ENCODE measurements at places on chromosomes 4 and X.

GRCh38 chr4:10635091-10635490 is 49.5 kb downstream of the CLNK start:
- no peak for DNase-seq

DNA sequence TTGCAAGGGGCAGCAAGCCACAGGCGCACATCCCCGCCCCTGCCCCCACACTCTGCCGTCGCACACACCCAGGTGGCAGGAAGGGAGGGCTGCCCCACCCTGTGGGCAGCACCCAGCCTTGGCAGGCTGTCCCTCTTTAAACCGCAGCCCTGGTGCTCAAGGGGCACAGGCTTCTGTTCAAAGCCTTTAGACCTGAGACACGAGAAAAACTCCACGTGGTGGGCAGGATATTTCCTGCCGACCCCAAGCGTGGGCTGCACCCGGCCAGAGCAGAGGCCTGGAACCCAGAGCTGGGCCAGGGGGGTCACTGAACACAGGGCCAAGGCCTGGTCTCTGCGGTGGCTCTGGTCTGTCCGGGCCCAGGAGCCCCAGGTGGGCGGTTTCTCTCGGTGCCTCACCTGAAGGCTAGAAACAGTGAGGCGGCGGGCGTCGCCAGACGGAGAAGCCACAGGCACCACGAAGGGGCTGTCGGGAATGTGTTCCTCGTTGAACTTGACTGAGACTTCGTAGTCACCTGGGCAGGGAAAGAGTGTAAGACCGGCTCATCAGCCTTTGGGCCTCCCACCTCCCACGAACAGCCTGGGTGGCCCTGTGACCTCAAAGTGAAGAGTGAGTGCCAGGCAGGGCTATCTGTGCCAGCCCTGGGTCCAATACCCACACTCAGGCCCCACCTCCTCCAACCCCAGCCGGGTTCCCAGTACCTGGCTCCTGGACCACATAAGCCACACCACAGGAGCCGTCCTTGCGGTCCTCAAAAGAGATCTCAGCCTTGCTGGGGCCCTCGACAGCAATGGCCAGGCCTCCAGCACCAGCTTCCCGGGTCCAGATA is 23.0 kb downstream of the FLNA start:
- DNase-seq, result no peak

- no peak for DNase-seq
These were observed 759.3 kb downstream of the FSTL5 start for GRCh38 chr4:161404346-161405110.

DNA sequence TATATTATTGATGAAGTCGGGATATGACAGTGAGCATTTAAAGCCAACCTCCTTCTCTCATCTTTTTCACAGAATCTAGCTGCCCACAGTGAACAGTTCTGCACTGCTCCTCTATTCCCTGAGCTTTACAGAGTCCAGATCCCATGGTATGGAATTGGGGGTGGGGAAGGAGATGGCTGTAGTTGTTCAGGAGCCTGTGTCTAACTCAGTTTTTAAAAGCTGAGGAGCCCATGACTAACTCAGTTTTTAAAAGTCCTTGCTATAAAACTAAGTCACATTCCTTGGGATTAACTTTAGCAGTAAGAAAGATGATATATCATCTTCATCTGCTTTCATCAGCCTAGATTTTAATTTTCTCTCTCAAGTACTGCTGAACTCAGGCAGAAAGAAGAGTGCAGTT is 96.4 kb upstream of the STIM2 start:
- DNase-seq, result no peak

DNA sequence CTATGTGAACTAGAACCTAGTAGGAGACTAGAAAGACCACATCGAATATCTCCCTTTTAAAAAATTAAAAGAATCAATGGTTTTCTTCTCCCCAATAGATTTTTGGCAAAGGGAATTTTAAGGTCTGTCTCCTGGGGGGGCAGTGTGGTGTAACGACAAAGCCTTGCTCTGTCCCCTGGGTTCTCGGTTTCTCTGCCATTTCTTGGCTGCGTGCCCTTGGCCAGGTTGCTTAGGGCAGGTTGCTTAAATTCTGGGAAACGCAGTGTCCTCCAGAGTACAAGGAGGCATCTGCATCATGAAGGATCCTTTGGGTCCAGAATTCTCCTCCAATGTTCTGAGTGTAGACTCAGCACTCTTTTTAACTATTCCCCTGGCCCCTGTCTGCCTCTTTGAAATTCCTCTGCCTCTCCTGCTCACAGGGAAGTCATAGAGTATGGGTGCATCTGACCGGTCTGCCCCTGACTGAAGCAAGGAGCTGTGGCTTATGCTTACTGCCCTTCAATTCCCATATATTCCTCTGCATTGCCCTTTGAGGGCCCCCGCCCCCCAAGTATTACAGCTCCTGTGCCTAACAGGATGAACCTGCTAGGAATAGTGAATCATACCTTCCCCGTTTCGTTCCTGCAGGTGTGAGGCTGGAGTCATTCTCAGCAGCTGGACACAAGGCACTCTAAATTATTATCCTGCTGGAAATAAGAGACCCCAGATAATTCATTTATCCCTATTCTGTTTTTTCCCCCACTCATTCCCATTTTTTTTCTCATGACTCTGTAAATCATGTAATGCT is 2.2 kb downstream of the KIT start:
- no peak for DNase-seq

DNA sequence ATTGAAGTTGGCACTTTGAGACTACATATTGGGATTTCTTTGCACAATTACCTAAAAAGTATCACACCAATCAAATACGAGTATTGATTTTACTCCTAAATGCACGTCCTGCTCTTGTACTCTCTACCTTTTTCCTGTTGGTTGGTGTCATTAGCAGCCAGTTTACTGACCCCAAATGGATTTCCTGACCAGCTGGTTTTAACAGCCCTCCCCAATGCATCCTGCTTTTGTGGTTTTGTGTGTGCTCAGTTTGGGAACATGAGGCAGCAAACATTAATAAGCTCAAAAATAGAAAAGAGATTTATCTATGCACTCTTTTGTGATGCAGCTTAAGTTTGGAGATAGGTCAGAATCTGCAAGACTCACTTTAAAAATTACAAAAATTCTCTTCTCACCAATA is 230.3 kb downstream of the MAPK10 start:
- DNase-seq, result no peak

DNA sequence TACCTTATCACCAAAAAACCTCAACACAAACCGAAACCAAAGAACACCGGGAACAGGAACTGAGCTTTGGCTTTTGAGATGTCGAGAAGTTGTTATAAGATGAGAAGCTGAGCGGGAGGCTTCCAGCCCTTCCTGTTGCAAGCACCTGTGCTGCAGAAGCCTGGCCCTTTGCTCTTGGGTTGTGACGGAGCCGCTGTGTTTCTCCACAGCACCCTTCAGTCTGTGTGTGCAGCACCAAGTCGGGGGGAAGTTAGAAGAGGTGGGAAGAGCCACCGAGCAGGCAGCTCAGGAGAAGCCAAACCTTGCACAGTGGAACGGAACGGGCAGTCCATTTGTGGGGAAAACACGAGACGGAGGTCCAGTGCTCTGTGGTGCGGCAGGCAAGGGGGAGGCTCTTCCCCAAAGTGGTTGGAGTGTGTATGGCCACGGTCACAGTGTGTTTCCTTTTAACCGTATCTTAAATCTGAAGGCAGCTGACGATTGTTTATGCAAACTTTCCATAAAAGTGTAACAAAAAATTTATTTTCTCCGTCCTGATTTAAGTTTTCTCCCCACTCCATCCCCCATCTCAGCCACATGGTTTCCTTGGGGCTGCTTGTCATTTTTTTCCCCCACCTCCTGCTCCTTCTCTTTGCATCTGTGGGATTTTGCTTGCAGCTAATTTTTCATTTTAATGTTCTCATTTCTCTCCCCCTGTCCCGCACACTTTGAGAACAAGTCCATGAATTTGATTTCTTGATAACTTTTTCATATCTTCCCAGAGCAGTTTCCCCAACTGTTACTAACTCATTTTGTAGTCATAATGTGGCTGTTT is 123.7 kb downstream of the STOX2 start:
- no peak for DNase-seq

DNA sequence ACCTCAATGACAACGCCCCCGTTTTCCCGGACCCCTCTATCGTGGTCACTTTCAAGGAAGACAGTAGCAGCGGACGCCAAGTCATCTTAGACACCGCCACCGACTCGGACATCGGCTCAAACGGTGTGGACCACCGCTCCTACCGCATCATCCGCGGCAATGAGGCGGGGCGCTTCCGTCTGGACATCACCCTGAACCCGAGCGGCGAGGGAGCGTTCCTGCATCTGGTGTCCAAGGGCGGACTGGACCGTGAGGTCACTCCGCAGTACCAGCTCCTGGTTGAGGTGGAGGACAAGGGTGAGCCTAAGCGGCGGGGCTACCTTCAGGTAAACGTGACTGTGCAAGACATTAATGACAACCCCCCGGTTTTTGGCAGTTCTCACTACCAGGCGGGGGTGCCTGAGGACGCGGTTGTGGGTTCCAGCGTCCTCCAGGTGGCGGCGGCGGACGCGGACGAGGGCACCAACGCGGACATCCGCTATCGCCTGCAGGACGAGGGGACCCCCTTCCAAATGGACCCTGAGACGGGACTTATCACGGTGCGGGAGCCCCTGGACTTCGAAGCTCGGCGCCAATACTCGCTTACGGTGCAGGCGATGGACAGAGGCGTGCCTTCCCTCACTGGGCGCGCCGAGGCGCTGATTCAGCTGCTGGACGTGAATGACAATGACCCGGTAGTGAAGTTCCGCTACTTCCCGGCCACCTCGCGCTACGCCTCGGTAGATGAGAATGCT is 2.2 kb downstream of the FAT4 start:
- peak; percentile 90 for DNase-seq

DNA sequence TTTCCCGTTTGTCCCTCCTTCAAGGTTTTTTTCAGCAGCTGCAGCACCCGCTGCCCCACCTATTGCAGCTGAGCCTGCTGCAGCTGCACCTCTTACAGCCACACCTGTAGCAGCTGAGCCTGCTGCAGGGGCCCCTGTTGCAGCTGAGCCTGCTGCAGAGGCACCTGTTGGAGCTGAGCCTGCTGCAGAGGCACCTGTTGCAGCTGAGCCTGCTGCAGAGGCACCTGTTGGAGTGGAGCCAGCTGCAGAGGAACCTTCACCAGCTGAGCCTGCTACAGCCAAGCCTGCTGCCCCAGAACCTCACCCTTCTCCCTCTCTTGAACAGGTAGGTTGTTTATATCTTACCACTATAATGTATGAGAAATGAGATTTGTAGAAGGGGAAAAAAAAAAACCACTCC is 4.5 kb downstream of the PRR27 start:
- no peak for DNase-seq

DNA sequence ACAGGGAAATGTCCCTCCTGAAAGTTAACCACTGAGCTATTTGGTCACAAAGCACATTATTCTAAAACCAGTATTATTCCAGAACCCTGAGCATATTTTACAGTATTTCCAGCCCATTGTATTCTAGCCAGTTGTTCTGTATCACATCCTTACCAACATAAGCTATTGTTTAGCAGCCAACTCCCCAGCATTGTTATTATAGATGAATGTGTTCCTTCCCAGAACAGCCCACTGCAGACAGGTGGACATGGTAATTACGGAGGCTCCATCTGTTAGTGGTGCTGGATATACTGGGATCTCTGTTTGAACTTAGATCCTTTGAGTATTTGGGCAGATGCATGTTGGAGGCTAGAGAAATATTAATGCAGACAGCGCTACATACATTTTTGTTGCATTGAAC is 126.1 kb downstream of the MGST2 start:
- no peak for DNase-seq

DNA sequence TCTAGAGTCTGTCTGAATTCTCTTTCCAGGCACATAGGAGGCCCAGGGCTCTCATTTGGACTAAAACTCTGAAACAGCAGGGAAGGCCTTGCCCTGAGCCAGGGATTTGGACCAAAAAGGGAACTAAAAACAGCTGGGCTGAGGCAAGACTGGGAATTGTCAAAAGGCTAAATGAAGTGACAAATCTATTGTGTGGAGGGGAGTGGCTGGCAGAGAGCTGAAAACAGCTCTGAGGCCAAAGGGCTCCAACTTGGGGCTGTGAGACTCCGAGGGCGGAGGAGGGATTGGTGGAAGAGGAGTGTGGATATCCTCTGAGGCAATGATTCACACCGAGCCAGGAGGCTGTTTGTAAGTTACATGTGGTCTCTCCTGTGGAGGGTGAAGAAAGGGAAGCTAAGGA is 63.2 kb downstream of the PHEX start:
- no peak for DNase-seq

DNA sequence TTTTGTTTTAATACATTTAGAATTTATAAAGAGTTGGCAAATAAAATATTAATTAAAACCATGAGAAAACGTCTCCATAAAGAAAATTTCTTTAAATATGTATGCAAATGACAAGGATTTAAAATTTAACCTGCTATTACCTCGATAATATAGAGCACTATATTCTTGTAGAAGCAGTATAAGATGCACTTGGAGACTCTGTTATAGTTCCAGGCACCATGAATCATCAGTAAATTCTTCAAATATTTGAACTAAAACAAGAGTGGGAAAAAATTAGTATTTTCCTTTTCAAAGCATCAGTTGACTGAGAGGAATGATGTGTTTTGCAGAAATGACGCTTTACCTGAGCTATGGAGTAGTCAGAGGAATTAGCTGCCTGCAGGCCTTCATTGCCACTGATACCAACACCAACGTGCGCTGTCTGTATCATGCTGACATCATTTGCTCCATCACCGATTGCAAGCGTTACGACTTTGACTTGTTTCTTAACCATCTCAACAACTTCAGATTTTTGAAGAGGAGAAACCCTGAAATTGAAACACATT is 67.3 kb downstream of the SHISA3 start:
- DNase-seq, result no peak

DNA sequence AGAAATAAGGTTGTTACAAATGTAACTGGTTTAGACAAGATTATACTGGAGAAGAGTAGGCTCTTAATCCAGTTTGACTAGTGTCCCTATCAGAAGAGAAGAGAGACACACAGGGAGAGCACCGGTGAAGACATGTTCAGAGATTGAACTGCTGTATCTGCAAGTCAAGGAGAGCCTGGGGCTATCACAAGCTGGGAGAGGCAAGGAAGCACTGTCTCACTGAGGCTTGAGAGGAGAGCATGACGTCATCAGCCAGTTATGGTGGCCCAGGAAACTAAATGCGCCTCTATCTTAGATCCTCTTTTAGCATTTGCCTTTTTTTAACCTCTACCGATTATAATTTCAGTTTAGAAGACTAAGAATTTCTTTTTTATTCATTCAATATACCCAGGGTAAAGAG is 583.4 kb downstream of the TRAM1L1 start:
- no peak for DNase-seq

GRCh38 chrX:21996872-21997455 is 35.2 kb upstream of the PHEX start:
- DNase-seq, result no peak

GRCh38 chrX:131901546-131901945 is 121.6 kb upstream of the STK26 start:
- DNase-seq, result no peak

GRCh38 chr4:181420950-181421349 is 822.3 kb upstream of the TENM3 start:
- DNase-seq, result no peak

GRCh38 chr4:140735779-140736391 is 20.3 kb downstream of the TBC1D9 start:
- DNase-seq, result no peak

GRCh38 chr4:188941524-188942119 is 802.4 kb downstream of the TRIML1 start:
- no peak for DNase-seq

GRCh38 chrX:118589227-118589626 is 93.6 kb downstream of the DOCK11 start:
- DNase-seq, result no peak

GRCh38 chrX:118718737-118719136 is 8.7 kb upstream of the IL13RA1 start:
- DNase-seq, result no peak
